ENCODE measurements at places on chromosomes 6 and 20.
A peak's percentile ranks its signal among the peaks of the same experiment; 100 is the strongest.

DNA sequence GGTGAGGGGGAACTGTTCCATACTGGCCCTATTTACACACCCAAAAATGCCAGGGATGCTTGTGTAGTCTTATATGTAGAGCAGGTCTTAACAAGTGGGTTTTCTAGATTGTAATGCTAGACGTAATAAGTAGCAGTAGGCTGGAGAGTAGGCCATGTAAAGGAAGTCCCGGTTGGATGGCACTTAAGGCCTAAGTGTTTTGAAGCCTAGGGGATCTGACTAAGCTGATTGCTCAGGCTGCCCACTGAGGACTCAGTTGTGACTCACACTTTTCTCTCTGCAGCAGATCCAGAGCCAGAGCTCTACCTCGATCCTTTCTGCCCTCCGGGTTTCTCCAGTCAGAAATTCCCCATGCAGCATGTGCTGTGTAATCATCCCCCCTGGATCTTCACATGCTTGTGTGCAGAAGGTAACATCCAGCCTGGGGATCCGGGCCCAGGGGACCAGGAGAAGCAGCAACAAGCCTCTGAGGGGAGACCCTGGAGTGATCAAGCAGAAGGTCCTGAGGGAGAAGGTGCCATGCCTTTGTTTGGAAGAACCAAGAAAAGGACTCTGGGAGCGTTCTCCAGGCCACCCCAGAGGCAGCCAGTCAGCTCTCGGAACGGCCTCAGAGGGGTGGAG is 26.6 kb downstream of the ZNF133 start:
- DNase-seq, result peak; percentile 28

- no peak for DNase-seq
Measured at GRCh38 chr6:7785243-7786035, 59.5 kb downstream of the BMP6 start.

DNA sequence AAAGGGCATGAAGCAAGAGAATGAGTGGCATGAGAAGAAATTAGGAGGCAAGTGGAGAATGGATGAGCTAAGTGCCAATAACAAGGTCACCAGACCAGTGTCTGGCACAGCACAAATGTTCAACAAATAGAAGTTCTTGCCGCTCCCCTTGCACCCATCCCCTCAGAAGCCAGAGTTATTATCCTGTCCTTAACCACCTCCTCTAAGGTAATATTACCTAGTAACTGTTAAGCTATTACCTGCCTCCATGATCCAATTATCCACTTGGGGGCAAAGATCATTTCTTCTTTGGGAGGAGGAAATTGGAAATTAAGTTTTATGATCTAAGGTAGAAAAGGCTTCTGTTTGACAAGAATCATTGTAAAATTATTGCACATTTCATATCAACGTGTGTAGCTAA is 133.8 kb downstream of the FOXA2 start:
- DNase-seq, result no peak

GRCh38 chr6:129853996-129854711 is 7.0 kb downstream of the TMEM244 start:
- peak; percentile 54 for DNase-seq

- DNase-seq, result no peak
Measured at GRCh38 chr6:112562301-112563231, 215.4 kb downstream of the RFPL4B start.

DNA sequence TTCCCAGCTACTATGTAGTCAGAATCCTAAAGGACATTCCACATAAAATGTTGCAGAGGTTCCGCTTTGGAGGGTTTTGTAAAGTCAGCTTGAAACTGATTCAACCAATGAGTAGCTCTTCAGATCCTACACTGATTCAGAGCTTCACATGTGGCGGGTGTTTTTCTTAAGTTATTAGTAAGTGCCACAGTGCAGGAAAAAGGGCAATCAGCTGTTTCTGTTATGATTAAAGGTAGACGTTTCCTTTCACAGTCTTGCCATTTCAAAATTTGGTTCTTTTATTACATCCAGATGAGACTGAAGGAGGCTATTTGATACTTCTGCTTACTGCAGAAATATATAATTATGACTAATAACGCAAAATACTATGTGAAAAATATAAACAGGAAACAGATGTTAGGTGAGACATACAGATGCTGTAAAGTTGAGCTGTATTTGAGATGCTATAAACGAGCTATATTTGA is 443.9 kb downstream of the CDKAL1 start:
- peak; percentile 81 for DNase-seq

DNA sequence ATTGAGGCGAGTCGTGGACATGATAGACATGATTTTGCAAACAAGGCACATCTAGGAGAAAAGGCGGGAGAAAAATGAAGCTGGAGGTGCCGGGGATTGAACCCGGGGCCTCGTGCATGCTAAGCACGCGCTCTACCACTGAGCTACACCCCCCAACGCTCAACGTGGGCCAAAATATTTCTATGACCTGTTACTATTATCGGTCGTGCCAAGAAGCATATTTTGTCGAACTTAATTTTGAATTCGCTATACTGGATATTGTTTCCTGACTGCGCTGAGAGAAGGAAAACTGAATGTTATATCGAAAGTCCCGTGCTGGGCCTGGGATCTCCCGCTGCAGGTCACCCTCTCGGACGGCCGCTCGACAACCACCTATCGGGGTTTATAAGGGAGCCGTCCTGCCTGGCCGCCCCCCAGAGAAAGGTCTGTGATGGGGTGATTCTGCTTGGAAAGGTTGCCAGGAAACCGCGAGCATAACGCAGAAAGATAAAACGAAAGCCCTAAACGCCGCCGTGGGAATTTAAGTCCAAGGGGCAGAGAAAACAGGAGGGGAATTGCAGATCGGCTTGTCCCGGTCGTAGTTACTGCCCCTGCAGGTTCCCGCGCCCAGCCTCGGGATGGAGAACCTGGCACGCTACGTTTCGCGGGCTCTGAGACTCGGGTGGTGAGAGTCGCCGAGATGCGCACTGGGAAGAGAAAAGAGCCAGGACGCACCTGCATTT is 60.0 kb downstream of the TRIM27 start:
- peak; percentile 79 for DNase-seq

DNA sequence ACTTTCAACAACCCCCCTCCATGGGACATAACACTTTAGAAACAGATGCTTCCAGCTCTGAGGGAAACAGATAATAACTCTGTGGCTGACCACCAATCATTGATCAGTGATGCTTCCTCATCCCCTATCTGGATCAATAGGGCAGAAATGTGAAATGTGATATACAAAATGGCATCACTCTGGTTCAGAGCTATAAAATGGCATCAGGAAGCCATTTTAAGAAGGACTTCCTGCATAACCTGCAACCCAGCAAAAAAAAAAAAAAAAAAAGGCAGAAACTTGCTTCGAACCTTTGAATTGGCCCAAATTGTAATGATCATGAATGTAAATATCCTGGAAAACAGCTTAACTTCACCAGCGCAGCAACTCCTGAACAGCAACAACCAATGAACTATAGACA is 48.0 kb upstream of the RNGTT start:
- no peak for DNase-seq

DNA sequence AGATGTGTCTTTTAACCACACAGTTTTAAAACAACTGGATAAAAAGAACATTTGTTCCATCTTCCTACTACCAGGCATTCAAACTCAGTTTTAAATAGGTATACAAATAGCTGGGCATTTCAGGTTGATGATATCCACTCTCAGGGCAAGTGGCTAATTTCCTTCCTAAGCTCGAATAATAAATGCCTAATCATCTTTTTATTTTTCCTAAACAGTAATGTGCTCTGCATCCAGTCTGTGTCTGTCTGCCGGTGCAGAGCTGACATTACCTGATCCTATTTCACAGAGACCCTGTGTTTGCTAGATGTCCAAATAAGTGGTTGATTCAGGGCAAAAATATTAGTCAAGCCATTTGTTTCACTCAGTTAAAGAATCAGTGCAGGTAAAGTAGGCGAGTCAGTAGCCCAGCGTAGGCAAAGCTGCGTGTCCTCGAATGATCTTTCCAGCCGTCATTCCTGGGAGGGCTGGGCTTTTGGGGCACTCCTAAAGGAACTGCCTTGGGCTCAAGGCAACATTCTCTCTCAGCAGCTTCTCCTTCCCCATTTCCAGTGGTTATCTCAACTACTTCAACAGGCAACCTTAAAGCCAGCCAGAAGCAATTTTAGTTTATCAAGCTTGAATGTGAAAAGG is 74.2 kb upstream of the BMP2 start:
- DNase-seq, result no peak

- DNase-seq, result no peak
Measured at GRCh38 chr20:1489325-1489724, 1.9 kb downstream of the SIRPB2 start.

DNA sequence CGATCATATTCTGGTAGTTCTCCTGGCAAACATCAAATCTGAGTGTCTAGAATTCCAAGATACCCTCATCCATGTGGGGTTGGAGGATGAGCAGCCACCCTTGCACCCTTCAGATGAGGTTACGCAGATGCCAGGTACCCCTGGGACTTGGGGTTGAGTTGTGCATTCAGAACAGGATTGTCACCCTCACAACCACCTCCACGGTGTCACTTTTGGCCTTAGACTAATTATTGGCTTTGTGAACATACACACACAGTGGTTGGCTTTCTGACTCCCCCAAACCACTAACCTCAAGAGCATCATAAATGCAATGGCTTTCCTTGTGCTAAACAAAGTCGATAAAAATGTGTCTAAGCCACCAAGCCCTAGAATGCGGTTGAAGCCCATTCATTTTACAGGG is 2.9 kb upstream of the F13A1 start:
- no peak for DNase-seq

DNA sequence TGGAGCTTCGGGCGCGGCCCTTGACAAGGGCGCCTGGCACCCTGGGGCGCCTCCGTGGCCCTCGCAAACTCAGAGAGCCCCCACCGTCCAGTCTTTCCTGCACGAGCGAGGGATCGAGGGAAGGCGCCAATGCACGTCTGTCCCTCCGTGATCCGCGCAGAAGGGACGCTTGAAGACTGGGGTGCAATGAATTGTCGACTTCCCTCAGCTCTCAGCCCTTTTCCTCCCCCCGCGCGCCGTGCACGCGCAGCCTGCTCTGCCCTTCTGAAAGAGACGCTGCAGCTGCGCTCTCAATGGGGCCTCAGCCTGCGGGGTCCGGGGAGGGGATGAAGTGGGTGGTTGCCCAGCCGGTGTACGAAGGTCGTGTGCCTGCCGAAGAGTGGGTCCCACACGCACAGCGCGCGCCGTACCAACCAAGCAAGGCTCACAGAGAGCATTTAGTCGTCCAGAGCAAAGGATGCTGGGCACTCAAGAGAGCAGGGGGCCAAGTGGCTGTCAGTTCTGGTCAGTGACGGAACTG is 5.5 kb upstream of the SOX4 start:
- peak; percentile 51 for DNase-seq

GRCh38 chr20:44475372-44475693 is 341 bp upstream of the TTPAL start:
- no peak for DNase-seq

- DNase-seq, result no peak
Measured at GRCh38 chr20:438571-439469, 23.5 kb downstream of the TBC1D20 start.

GRCh38 chr20:9903048-9903655 is 64.3 kb upstream of the PAK5 start:
- no peak for DNase-seq

GRCh38 chr6:158020811-158021210 is 39.1 kb downstream of the SYNJ2 start:
- DNase-seq, result no peak

Data from fibroblast of upper back skin (primary cell).